ENCODE measurements at places on chromosomes 16 and 17.

GRCh38 chr17:5700745-5701144 lies 116.4 kb upstream of the NLRP1 start:
- no peak for DNase-seq

DNA sequence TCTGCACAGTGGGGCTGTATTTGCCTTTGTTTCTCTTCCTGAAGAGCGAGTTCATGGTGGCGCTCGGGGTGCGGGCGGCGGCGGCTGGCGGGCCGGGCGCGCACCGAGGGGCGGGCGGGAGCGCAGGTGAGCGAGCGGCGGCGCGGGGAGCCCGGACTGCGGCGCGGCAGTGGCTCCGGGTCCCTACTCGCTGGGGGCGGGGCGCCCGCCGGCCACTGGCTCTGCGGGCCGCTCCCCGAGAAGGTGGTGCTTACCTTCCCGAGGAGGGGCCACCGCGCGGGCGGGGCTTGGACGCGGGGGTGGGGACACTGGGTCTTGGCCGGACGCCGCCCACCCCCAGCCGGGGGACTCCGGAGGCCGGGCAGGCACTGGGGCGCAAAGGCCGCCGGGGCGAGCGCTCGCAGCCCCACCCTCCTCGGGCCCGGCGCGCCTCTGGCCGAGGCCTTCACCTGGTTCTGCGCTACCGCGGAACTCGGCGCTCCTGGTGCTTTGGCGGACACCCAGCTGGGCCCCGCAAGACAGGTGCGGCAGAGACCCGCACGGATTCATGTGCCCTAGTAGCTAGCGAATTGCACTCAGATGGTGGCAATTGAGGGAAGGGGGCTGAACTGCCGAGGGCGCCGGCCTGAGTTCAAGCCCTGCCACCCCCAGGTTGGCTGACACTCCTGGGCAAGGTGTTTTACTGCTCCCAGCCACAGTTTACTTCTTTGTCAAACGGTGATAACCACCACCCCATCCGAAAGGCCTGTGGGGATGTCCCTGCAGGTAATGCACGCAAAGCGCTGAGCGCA lies at the start of gene PPL:
PPL (minus strand) TSS at position 158 of the 791 bp plus-strand sequence; CDS start at position 55, 103 bp downstream.
- no peak for DNase-seq

- DNase-seq: no peak
These were observed 164.8 kb downstream of the HAPSTR1 start for GRCh38 chr16:9256196-9256595.

- no peak for DNase-seq
These were observed 22.1 kb upstream of the MSI2 start for GRCh38 chr17:57234061-57234738.

- DNase-seq: no peak
These were observed 40.1 kb downstream of the NT5M start for GRCh38 chr17:17343160-17343735.

GRCh38 chr17:32596206-32596605 lies 109.4 kb downstream of the CDK5R1 start:
- no peak for DNase-seq

DNA sequence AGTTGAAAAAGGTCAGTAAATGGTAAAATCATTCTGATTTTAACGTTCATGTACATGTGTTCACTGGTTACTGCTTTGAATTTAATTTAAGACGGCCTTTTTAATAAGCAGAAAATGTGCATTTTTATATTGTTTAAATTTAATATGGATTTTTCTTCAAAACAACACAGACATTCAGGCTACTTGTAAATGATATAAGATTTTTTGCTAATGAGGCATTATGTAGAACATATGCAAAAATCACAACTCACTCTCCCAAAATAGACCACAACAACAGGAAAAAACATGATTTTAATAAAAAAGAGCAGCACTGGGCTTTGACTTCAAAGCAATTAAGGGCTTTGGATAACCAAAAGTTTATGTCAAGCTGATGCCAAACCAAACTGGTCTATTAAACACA lies 22.3 kb downstream of the RPGRIP1L start:
- no peak for DNase-seq

DNA sequence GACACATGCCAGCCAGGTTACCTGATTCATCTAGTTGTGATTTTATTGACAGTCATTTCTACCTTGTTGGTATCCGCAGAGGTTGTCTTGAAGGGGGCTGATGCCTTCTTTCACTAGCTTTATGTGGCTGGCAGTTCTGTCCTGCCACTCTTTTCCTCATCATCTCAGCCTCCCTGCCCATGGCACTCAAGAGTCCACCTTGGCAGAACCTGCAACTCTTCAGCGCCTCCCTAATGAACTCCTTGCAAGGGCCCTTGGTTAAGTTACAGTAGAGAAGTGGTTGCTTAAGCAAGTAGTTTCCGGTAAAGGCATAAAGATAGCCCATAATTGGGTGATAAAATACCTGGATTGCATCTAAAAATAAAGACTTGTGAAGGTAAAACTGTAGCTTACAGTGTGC lies 489.9 kb downstream of the WWOX start:
- DNase-seq: no peak

DNA sequence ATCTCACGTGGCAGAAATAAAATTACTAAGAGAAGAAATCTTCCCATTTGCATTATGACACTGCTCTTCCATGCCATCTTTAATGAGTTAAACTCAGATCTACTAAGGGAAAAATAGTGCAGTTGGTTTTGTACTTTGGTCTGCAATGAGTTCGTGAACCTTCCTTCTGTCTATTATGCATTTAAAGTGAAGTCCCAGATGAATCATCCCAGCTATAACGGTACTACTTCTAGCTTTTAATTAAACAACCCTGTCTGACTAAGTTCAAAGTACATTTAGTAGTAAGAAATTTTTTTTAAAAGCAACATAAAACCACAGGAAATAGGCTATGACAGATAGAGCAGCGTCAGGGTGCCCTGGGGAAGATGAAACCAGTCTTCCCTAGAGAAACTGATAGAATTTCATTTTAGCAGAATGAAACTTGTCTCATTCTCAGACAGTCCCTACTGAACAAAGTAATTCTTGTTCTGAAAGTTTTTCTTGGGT lies 1.8 kb downstream of the TMIGD1 start:
- no peak for DNase-seq

DNA sequence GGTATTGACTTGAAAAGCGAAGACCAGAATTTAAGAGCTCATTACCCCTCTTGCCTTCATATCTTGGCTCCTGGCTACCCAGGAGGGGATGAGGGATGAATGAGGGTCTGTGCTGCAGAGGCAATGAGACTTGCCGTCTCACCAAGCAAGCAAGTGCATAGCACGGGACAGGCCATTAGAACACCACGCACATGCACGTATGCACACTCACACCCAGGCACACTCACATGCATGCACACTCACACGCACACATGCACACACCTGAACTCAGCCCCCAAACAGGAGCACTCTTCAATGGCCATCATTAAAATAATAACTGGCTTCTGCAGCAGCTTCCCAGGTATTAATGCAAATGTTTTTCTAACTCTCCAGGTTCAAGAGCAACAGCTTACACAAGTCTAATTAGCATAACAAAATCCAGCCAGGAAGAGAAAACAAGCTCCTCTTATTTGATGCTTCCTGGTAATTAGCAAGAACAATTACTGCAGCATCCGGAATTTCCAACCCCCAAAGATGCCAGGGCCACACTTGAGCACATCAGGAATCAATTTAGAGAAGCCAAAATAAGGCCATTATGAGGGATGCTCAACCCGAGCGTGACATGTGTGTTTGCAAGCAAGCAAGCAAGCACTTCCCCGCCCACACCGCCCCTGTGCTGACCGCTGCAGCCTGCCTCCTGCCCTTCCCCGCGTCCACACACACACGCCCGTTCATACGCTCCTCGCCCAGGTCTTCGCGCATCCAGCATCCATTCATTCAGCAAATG lies 171.6 kb upstream of the TNRC6C start:
- DNase-seq: no peak

- no peak for DNase-seq
These were observed 17.1 kb downstream of the CDH16 start for GRCh38 chr16:66901626-66902025.

Data from NCI-H187 treated with DMSO at 0.1 percent for 48 hours (cell line).